Stimulated activated CD8-positive, alpha-beta memory T cell treated with anti-CD3 and anti-CD28 coated beads, Interleukin-15, amount 100 ng/mL, for 24 hours (primary cell): ENCODE measurements at places on chromosomes 4 and X.

GRCh38 chrX:70423936-70424675 lies 992 bp downstream of the GDPD2 start:
- DNase-seq = no peak

GRCh38 chr4:156294577-156294976 lies 340.9 kb upstream of the CTSO start:
- no peak for DNase-seq

GRCh38 chr4:127975121-127975770 lies 10.0 kb downstream of the ABHD18 start:
- DNase-seq = no peak

GRCh38 chr4:102139932-102140331 lies 205.3 kb downstream of the SLC39A8 start:
- DNase-seq = no peak

GRCh38 chrX:40266490-40267333 lies 169.0 kb upstream of the BCOR start:
- peak; percentile 11 for DNase-seq

DNA sequence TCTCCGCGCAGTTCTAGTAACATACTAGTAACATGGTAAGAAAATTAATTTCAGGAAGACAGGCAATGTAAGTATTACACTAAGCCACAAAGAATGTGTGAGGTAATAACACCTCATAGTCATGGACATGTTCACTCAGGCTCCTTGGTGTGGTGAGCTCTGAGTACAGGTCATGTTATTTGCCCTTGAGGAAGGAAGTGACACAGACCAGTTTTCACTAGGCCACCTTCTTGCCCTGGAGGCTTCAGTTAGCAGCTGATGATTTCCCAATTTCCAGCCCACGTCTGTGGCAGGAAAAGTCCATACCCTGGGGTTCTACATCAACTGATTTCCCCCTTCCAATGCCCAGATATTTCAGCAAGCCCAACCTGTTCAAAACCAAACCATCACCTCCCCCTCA lies 6.7 kb downstream of the APOO start:
- no peak for DNase-seq

DNA sequence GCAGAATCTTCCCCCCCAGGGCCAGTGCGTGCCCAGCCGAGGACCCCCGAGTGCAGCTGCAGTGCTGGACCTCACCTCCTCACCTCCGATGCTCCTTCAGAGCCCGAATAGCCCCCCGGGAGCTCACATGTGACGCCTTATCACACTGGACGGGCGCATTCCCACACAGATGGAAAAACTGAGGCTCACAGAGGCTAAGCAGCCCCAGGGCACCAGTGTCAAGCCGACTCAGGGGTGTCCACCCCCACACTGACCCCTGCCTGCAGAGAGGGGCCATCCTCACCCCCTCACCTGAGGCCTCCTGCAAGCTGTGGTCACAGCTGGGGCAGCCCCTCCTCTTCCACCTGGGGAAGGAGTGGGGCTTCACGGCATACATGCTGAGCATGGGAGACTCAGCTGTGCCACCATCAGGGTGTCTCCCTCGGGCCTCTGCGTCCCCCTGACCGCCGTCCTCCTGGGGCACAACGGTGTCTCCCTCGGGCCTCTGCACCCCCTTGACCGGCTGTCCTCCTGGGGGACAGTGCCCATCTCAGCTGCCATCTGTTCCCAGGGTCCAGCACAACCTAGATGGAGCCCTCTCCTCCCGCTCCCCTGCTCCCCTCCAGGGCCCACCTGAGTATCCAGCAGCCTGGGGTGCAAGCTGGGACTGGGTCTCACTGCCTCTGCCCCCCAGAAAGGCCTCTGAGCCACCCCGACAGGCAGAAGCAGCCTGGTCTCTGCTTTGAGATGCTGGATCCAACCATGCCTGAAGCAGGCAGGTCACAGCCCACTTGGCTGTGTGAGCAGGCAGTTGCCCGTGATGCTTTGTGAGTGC lies 85.3 kb upstream of the NKX1-1 start:
- DNase-seq = no peak

DNA sequence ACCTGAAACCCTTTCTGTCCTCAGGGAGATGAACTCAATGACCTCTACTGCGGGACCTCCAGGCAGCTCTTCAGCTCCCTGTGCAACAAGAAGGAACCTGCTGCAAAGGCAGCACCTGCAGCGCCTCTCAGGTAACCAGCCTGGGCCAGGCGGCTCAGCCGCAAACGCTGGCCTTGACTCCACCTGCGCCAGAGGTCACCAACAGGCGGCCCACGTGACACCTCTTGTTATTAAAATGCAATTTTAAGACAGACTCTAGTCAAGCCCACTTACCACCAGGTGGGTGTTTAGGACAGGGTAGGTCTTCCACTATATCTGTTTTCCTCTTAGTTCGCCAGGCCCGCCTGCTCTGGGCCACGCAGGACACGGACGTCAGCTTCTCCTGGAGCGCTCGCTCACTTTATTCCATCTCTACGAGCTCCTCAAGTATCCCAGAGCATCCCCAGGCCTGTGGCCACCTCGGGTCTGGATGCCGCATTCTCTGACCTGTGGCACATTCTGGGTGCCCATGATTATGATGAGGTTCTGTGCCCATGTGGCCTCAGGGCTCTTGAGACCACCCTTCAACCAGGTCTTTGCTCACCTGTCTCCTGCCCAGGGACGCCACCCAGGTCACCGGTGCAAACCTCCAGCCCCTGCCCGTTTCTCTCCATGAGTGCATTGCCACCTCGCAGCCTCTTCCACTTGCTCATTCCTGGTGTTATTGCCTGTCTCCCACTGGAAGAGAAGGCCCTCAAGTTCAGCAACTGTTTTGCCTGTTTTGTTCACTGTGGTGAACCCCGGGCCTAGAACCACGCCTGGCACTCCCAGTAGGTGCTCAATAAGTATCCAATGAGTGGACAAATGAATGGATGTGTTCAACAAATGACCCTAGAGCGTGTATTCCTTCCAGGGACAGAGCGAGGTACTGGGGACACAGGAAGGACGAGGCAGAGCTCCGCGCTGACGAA lies 32.8 kb upstream of the JAKMIP1 start:
- DNase-seq = no peak

- DNase-seq = no peak
Observed at GRCh38 chr4:9704551-9705332, 76.7 kb upstream of the DRD5 start.

- DNase-seq = no peak
Observed at GRCh38 chr4:123110685-123111084, 188.3 kb upstream of the NUDT6 start.

DNA sequence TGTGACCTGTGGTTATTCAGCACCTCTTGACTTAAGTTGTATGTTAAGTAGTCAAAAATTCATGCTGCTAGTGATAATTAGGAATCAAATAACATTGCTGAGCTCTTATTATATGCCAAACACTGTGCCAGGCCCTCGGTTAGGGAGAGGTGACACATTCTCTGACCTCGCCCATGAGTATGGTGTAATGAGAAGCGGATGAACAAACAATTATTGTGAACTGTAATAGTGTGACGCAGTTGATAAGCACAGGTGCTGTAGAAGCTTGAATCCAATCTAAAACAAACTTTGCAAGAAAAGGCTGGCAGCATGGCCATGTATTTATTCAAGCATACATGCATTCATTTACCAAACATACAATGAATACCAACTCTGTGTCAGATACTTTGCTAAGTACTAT lies 303.5 kb upstream of the HS3ST1 start:
- DNase-seq = no peak

DNA sequence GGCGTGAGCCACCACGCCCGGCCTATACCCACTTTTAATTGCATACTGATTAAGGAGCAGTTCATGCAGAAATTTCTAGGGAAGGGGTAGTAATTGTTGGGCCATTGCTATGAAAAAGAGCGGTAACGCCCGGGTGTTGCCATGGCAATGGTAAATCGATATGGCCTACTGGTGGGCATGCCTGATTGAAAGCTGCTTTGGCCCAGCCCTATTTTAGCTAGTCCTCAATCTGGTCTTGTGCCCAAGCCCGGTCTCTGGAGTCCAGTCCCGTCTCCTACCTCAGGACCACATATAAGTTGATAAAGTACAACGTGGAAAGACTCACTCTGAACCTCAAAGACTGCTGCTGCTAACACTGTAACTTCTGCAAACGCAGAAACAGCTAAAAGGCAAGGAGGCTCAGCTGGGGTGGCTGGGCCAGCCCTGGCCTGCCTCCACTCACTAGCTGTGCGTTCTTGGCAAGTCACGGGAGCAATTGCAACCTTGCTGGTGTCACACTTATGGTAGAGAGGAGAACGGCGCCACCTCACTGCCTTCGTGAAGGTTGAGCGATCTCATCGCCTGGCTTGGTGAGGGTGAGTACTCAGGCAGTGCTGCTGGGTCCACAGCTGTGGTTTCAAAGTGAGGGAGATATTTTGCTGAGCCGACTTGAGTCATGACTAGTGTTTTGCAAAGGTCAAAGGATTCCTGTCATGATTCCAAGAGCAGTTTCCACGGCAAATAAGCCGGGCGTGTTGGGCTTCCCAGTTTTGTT lies 57.0 kb upstream of the GRPEL1 start:
- no peak for DNase-seq

GRCh38 chrX:23952984-23953907 lies 45.4 kb downstream of the CXorf58 start:
- DNase-seq = no peak

- no peak for DNase-seq
Observed at GRCh38 chrX:22665818-22666217, 333.9 kb upstream of the DDX53 start.

- no peak for DNase-seq
Observed at GRCh38 chr4:28402751-28403150, 1542.1 kb downstream of the STIM2 start.

GRCh38 chrX:28329156-28329555 lies 258.1 kb upstream of the IL1RAPL1 start:
- DNase-seq = no peak

DNA sequence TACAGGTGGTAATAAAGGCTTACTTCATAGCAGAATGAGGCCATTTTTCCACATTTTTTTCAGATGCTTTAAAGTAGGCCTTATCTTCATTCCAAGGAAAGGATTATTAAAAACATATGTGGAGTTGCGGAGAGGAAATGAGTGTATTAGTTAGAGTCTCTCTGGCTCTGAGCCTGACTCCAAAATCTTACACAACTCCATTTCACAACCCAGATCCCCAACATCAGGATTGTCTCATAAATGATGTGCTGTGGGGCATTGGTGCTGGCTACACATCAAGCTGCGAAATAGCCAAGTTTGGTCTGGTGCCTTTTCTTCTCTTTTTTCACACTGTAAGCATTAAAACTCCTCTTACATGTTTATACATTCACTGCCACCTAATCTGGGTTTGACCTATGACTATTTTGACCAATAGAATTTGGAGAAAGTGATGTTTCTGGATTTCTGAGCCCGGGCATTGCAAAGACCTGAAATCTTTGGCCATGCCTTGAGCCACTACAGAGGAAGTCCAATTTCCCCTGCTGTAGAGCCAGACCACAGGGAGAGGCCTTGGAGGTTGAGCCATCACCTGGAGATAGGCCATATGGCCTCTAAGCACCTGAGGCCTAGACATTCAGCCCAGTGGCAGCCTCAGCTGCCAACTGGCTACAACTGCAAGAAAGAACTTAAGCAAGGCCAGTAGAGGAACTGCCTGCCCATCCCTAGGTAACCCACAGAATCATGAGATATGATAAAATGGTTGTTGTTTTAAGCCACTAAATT lies 16.7 kb upstream of the SOD3 start:
- DNase-seq = no peak

GRCh38 chr4:54550395-54551171 lies 107.2 kb upstream of the KIT start:
- DNase-seq = no peak

DNA sequence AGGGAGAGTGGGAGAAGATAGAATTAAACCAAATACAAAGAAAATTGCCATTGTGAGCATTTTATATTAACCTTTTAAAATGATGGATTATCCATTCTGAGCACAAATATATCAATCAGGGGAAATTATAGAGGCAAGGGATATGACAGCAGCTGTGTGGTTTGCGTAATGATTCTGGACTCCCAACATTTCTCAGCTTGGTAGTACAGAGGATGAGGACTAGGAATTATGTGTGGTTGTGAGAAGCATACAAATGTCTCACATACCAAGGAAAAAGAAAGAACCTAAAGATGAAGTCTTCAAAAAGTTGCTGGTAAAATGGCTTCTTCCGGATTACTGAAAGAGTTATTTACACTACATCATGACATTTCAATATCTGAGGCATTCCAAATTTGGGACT lies 674.6 kb upstream of the NR3C2 start:
- no peak for DNase-seq

GRCh38 chr4:141275834-141276233 lies 55.1 kb downstream of the ZNF330 start:
- no peak for DNase-seq

GRCh38 chr4:8308856-8309771 lies 39.6 kb downstream of the HTRA3 start:
- DNase-seq = no peak

DNA sequence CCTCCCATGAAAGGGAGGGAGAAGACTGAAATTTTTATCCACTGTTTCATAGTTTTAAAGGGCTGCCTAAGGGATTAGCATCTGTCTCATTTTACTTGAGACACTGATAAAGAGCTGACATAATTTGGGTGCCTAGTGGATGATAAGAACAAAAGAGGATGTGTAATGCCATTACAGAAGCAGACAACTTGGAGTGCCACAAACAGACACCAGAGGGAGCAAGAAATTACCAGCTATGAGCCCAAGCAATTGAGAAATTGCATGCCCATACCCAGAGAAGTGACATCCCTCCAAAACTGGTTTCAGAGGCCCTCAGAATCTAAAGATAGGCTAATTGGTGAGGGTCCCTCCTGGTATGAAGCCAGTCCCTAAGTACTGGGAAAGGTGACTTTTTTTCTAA lies 38.5 kb upstream of the POU3F4 start:
- no peak for DNase-seq

DNA sequence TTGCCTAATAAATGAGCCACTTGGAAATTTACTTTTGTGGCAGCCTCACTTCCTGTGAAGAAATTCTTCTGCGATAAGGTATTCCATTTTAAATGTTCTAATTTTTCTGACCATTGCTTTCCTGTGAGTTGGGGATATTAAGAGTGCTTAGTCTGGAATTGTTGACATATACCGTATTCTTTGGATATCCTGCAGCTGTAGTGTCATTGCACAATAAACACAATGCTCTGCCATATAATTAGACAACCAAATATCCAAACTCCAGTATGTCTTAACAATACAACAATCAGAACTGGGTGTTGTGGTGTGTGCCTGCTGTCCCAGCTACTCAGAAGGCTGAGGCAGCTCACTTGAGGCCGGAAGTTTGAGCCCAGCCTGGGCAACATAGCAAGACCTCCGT lies 99.4 kb downstream of the LUZP4 start:
- no peak for DNase-seq

- DNase-seq = no peak
Observed at GRCh38 chr4:123874063-123874462, 477.5 kb downstream of the SPRY1 start.

GRCh38 chrX:63275127-63275526 lies 76.0 kb downstream of the SPIN4 start:
- DNase-seq = no peak

DNA sequence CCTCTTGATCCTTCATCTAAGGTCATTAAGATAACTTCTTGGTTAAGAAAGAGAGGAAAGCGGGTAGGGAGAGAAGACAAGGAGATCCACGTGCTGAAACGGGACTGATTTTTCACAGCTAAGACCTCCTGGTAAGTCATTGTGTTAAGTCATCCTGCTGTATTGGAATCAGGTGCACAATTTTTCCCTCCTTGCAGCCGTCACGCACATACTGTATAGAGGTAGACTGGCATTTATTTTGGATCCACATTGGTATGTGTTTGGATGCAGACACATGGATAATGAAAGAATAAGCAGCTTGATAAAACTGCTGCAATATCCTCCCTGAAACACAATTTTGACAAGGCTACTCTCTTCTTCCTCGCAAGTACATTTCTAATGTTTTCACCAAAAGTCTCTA lies 60.1 kb upstream of the NAP1L5 start:
- DNase-seq = no peak

GRCh38 chrX:154980330-154981115 lies 42.0 kb downstream of the F8 start:
- DNase-seq = peak; percentile 17
